Activated T-cell treated with anti-CD3 and anti-CD28 coated beads, Interleukin-2, amount 50 U/mL, for 72 hours (primary cell): ENCODE measurements at places on chromosomes 16 and 17. TPM values are rescaled to one million over a fixed set of nuclear protein-coding genes. Genes with fewer than 3 reads are reported as not detected.

The TSPAN10 gene
- 1.1 TPM for total RNA-seq

The TRPV2 gene
- 46.0 TPM for total RNA-seq

The TAT gene
- not detected for total RNA-seq

The UMOD gene
- total RNA-seq, result not detected

The TMED6 gene
- total RNA-seq, result 3.3 TPM

The C17orf78 gene
- not detected for total RNA-seq

The CES4A gene
- total RNA-seq, result 24.4 TPM

The ABCC12 gene
- not detected for total RNA-seq

DNA sequence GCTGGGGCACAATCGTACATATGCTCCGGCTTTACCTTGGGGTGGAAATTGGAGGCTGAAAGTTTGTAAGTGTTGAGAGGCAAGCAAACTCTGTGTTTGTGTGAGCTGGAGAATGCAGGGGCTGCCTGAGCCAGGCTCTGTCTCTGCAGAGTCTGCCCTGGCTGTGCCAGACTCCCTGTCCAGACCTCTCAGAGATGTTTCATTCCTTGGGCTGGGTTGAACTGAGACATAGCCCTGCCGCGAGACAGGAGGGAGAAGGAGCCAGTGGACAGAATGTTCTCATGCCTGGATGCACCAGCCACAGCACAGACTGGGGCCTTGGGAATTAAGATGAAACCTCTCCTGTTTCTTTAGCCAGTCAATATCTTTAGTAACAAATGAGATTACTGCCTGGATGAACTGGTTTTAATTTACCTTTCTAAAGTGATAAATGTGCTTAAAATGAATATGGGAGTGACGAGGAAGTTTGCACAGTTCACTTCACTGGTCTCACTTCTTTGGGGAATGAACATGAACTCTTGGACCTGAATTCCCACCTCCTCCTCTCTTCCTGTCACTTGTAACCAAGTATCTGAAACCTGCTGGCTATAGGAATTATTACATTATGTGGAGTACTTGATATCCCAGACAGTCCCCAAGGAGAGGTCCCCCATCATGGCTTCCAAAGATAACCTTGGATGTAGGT lies 40.1 kb downstream of the YPEL2 start:
- H3K4me3 ChIP-seq, result no peak overlapping the region
- no peaks in the 10 kb centered on the region for H3K27me3 ChIP-seq
- H3K27ac ChIP-seq, result peak overlapping the region; percentile 79
- H3K4me1 ChIP-seq, result peaks cover 83% of the 10 kb centered on the region
- no peak for DNase-seq
- peaks cover 2% of the 10 kb centered on the region for H3K36me3 ChIP-seq

GRCh38 chr17:41160648-41161047 lies at the start of gene KRTAP4-4:
Gene KRTAP4-4 (minus strand): TSS chr17:41160748. CDS start chr17:41160691, 57 bp downstream.
- H3K27ac ChIP-seq, result no peak within 1 kb of the TSS
- H3K27me3 ChIP-seq, result no peaks in the 10 kb centered on the region
- no peaks in the 10 kb centered on the region for H3K4me1 ChIP-seq
- no peak for DNase-seq
- no peaks in the 10 kb centered on the region for H3K36me3 ChIP-seq

- DNase-seq, result no peak
- peaks cover 3% of the 10 kb centered on the region for H3K36me3 ChIP-seq
- H3K27ac ChIP-seq, result no peak overlapping the region
- peaks cover 26% of the 10 kb centered on the region for H3K27me3 ChIP-seq
- H3K4me1 ChIP-seq, result no peaks in the 10 kb centered on the region
Observed at GRCh38 chr17:72128039-72128438, 7.2 kb downstream of the SOX9 start.

- H3K27ac ChIP-seq, result no peak overlapping the region
- no peaks in the 10 kb centered on the region for H3K27me3 ChIP-seq
- H3K4me3 ChIP-seq, result no peak overlapping the region
- H3K4me1 ChIP-seq, result no peaks in the 10 kb centered on the region
- H3K36me3 ChIP-seq, result peaks cover 9% of the 10 kb centered on the region
- no peak for DNase-seq
Observed at GRCh38 chr17:77502626-77503292, 362.0 kb downstream of the SEC14L1 start.

DNA sequence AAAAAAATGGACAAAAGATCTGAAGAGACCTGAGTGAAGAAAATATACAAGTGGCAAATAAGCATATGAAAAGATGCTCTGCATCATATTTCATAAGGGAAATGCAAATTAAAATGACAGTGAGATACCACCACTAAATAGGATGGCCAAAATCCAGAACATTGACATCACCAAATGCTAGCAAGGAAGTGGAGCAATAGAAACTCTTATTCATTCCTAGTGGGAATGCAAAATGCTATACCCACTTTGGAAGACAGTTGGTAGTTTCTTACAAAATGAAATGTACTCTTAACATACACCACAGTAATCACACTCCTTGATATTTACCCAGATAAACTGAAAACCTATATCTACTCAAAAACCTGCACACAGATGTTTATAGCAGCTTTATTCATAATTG lies 33.6 kb downstream of the DHRS7B start:
- no peaks in the 10 kb centered on the region for H3K27me3 ChIP-seq

GRCh38 chr17:39094607-39095308 lies 56.7 kb downstream of the PLXDC1 start:
- H3K27ac ChIP-seq, result peak overlapping the region; percentile 3
- H3K4me3 ChIP-seq, result peak overlapping the region; percentile 38
- H3K4me1 ChIP-seq, result peaks cover 75% of the 10 kb centered on the region
- no peaks in the 10 kb centered on the region for H3K27me3 ChIP-seq
- no peaks in the 10 kb centered on the region for H3K36me3 ChIP-seq
- peak; percentile 38 for DNase-seq

DNA sequence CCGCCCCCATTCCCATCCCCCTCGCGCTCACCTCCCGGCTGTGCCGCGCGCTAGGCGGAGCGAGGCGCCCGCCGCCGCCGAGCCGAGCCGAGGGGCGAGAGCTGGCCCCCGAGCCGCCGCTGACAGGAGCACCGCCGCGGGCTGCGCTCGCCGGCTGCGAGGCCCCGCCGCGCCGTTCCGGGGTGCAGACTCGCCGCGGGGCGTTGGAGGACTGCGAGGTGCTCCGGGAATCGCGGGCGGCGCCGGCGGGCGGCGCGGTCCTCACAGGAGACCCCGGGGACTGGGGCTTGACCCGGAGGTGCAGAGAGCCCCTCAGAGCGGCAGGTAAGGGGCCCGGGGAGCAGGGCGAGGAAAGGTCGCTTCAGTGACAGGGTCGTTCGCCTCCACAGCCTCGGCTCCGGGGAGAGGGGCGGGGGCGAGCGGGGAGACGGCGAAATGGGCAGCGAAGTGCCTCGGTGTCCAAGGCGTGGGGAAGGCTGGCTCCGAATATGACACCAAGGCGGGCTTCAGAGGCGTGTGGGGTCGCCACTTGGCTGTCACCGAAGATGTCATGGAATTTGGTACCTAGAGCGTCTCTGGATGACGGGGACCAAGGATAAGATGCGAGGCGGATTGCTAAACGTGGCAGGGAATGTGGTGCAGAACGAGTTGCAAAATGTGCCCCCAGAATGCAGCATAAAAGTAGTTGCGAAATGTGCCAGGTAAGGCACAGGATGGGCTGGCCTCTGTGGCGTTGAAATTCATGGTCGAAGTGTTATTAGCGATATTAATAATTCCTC lies 580 bp downstream of the TANC2 start:
- H3K36me3 ChIP-seq, result no peaks in the 10 kb centered on the region
- H3K4me3 ChIP-seq, result peak overlapping the region; percentile 85

GRCh38 chr17:63542942-63543821 lies 7.1 kb upstream of the DCAF7 start:
- no peak overlapping the region for H3K27ac ChIP-seq
- H3K27me3 ChIP-seq, result peaks cover 19% of the 10 kb centered on the region
- H3K4me3 ChIP-seq, result no peak overlapping the region
- peaks cover 6% of the 10 kb centered on the region for H3K4me1 ChIP-seq

DNA sequence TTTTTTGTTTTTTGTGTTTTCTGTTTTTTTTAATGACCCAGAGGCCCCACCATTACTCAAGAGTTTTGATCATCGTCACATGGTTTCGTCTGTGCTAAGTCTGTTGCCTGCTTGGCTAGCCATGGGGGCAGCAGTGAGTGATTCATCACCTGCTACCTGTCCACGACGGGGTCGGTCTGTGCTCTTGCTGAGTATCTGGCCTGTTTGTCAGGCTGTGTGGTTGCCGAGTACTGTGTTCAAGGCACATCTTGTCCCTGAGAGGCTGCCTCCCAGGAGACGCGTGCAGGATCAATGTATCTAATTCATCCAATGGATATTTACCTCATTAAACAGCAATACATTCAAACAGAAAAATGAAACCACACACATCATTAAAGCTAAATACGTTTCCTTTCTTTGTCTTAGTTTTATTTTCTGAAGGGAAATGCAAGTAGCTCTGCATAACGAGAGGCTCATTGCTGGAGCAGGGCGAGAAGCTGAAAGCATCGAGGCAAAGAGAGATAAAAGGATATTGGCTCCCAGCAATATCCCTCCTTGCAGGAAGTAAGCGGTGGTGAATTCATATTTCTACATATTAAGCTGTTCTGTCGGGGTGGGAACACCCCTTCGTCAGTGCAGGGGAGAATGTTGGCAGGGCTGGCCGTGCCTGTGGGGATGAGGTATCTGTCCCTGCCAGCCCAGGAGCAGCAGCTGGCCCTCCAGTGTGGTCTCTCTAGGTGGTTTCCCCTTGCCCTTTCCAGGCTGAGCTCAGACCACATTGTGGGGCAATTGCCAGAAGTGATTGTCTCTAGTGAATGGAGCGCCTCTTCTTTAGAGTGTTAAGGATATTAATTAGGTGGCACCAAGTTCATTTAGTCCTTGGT lies 166.2 kb upstream of the ASIC2 start:
- no peak overlapping the region for H3K27ac ChIP-seq
- H3K4me3 ChIP-seq, result no peak overlapping the region
- peaks cover 7% of the 10 kb centered on the region for H3K27me3 ChIP-seq
- H3K4me1 ChIP-seq, result no peaks in the 10 kb centered on the region
- no peaks in the 10 kb centered on the region for H3K36me3 ChIP-seq
- no peak for DNase-seq

GRCh38 chr17:17537311-17538099 lies 41.3 kb upstream of the RASD1 start:
- no peak for DNase-seq
- no peak overlapping the region for H3K4me3 ChIP-seq
- no peaks in the 10 kb centered on the region for H3K27me3 ChIP-seq
- no peaks in the 10 kb centered on the region for H3K4me1 ChIP-seq
- no peak overlapping the region for H3K27ac ChIP-seq
- H3K36me3 ChIP-seq, result no peaks in the 10 kb centered on the region

GRCh38 chr17:40479754-40480480 lies 21.5 kb downstream of the TNS4 start:
- DNase-seq, result no peak
- H3K4me1 ChIP-seq, result peaks cover 73% of the 10 kb centered on the region

DNA sequence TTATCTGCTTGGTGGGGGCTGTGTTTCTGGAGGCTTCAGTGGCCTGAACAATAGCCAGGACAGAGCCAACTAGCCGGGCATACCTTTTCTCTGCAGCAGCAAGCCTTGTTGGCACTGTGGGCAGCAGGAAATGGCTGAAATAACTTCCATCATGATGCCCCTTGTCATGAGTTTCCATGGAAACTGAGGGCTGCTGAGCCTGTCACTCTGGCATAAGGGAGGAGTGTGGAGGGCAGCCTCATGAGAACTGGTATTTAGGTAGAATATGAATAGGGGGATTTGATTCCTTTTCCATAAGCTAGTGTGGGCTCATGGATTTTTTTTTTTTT lies 39.4 kb downstream of the PLCG2 start:
- peaks cover 8% of the 10 kb centered on the region for H3K27me3 ChIP-seq
- no peak overlapping the region for H3K27ac ChIP-seq
- H3K4me3 ChIP-seq, result no peak overlapping the region
- DNase-seq, result no peak
